ENCODE measurements at places on chromosomes 3 and 15. TPM values are rescaled to one million over a fixed set of nuclear protein-coding genes. Genes with fewer than 3 reads are reported as not detected.

DNA sequence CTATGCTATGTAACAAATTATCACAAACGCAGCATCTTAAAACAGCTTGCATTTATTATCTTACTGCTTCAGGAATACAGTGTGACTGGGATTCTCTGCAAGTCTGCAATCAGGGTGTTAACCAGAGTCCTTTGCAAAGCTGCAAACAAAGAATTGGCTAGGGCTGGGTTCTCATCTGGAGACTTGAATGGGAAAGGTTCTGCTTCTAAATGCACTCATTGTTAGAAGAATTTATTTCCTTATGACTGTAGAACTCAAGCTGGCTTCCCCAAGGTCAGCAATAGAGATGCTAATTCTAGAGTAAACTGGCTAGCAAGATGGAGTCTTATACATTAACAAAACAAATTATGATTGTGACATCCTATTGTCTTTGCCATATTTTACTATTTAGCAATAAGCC, 673.7 kb downstream of the DIPK2A start:
- DNase-seq = no peak

- no peak for DNase-seq
Observed at GRCh38 chr3:129927072-129927471, 33.6 kb upstream of the TMCC1 start.

- DNase-seq = no peak
Observed at GRCh38 chr3:117622171-117622841, 912.7 kb downstream of the TUSC7 start.

- DNase-seq = no peak
Observed at GRCh38 chr3:78632925-78633553, 1134.8 kb downstream of the ROBO1 start.

GRCh38 chr3:186532598-186533072, 11.5 kb downstream of the CRYGS start:
- DNase-seq = peak; percentile 66

DNA sequence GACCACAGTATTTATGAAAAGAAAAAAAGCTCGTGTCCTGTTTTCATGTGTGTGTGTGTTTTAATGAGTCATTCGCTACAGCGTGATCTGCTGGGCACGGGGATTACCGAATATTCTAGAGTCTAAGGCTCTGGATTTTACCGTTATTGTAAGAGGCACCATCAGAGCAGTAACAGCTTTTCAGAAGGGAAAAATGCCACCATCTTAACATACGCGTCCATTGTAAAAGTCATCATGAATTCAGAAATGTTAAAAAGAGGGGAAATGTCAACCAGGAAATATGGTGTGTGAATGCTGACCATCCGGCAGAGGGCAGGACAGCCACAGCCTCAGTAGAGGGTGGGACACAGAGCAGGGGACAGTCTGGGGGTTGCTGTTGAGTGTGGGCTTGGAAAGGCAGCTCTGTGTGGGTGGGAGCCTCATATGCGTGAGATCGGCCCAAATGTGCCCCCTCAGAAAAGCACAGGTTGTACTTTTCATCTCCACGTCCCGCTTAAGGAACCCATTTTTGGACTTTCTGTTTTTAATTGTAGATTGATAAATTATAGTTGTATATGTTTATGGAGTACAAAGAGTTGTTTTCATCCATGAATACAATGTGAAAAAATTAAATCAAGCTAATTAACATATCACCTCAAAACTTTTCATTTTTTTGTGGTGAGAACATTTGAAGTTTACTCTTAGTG, 69.6 kb downstream of the ASB7 start:
- DNase-seq = peak; percentile 62

DNA sequence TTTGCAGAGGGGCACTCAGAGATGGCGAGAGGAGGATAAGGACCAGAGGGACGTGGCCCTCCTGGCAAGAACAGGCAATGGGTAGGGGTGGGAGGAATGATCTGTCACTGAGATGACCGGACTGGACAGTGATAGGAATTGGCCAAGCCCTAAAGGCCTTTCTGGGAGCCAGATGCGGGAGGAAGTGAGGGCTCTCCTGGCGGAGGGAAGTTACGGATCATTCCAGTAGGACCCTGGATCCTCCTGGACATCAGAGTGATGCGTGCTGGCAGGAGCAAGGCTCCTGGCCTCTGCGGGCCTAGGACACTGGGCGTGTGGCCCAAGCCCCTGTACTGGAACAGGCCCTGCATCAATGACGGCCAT, 23.4 kb downstream of the KIF7 start:
- DNase-seq = no peak

- no peak for DNase-seq
Observed at GRCh38 chr3:36486009-36486795, 105.9 kb downstream of the STAC start.

DNA sequence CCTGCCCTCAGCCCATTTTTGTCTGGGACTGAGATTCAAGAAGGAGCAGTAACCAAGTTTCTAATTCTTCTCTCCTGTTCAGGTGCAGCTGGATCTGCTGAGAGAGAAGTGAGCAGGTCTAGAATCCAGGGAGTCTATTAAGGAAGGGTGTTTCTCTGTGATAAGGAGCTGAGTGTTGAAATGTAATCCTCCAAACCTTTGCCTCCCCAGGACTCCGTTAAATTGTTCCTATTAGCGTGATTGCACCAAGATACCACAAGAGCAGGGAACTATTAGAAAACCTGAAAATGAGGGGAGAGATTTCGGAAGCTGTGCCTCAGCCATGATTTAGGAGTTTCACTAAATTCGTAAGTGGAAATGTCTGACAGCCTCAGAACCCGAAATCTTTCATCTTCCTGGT, 192.6 kb downstream of the EBLN2 start:
- no peak for DNase-seq

- DNase-seq = no peak
Observed at GRCh38 chr3:184666442-184666841, 45.4 kb downstream of the MAGEF1 start.

- no peak for DNase-seq
Observed at GRCh38 chr15:75671730-75672602, 24.3 kb downstream of the SNX33 start.

- no peak for DNase-seq
Observed at GRCh38 chr3:195194559-195195206, 76.3 kb downstream of the XXYLT1 start.

- peak; percentile 21 for DNase-seq
Observed at GRCh38 chr3:155790272-155790925, 15.7 kb downstream of the C3orf33 start.

The ATP13A4 gene
- 3.7 TPM for total RNA-seq

The NR1I2 gene
- 0.38 TPM for total RNA-seq

The MYL3 gene
- 41.3 TPM for total RNA-seq

The FAM107A gene
- total RNA-seq = 180 TPM

The DNAH1 gene
- 12.1 TPM for total RNA-seq

The ANKRD63 gene
- total RNA-seq = not detected

The C3orf70 gene
- 2.8 TPM for total RNA-seq

Measured in kidney (tissue), 22 donors.